ENCODE measurements at places on chromosomes 2 and 18.
A peak's percentile ranks its signal among the peaks of the same experiment; 100 is the strongest.

DNA sequence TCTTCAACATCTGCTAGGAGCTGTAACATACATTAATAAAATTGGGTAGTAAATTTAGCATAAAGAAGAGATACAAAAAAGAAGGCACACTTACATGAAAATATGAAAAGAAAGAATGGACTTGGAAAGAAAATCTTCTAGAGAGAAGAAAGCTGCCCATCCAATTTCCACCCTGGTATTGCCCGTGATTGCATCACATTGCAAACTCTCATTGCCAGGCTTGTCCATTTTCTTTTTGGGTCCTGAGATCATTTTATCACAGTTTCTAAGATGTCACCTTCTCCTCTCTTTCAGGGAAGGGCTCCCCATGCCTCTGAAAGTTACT lies 321.5 kb downstream of the RND3 start:
- DNase-seq, result no peak

DNA sequence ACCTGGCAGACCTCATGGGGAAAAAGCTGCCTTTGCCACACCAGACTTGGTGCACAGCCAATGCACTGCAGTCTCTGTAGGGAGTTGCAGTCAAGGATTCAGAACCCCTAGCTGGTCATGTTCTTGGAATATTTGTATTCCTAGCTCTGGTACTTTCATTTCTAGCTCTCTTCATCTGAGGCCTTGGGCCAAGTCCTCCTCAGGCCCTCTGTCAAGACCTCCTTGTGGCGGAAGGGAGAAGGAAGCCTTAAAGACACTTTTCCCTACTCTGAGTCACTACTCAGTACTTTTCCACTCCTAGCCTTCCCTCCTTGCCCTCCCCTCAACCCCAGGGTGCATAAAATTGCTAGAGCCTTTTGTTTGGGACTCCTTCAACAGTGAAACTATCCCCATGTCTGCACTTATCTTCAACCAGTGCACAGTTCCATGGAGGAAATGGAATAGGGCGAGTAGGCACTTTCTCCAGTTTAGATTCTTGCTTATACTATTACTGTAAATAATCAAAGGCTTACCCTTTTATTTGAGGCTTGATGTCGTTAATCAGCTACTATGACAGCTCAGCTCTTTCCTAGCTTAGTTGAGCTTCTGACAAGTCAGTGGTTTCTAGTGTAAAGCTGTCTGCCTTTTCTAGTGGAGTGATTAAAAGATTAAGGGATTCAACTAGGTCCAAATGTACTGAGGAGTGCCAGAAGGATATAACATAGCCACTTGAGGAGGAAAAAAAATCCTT lies 15.8 kb downstream of the M1AP start:
- no peak for DNase-seq

DNA sequence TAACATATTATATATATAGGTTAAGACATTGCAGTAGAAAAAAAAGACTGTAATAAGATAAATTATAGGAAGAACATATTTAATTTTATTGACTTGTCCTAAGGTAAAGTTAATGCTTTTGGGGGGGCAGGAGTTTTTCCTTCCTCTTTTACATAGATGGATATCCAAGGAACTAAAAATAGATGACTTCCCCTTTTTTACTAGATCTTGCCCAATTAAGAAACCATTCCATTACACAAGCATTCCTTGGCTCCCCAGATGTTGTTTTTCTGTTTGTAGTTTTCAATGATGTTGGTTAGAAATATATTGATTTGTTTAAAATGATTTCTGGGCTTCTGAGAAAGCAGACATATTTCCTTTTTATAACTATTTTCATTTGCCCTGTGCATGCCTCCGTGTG lies 22.4 kb upstream of the PMAIP1 start:
- DNase-seq, result no peak

DNA sequence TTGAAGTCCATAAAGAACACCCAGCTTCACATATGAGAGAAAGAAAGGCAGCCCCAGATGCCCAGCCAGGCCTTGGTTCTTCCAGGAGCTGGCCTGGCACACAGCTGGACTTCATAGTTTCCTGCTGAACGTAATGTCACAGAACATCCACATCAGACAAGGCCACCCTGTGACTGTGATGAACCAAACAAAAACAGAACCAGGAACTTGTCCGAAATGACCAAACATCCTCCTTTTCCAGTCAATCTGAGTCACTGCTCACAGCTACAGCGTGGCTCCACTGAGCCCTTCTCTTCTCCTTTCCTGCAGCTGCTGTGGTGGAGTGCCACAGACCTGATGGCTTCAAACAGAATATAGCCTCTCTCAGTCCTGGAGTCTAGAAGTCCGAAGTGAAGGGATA lies 45.4 kb upstream of the PAPOLG start:
- peak; percentile 30 for DNase-seq

DNA sequence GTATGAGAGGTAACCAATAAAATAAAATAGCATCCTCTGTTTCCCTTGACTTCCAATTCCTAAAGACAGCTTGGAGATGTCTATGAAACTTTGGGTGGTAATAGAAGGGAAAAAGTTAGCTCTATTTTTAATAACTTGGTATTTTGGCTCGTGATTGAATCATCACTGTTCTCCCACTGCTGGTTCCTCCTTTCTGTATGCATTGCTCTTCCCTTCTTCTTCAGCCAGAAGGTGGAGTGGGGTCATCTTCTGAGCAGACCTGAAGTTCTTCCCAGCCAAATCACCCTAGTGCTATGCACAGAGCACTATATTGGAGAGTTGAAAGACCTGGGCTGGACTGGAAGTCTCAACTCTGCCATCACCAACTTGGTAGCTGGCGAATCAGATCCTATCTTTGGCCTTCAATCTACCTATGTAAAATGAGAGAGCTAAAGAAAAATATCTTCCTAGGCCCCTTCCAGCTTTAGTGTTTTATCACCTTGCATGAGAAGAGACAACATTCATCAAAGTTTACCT lies 54.1 kb downstream of the CPO start:
- no peak for DNase-seq

DNA sequence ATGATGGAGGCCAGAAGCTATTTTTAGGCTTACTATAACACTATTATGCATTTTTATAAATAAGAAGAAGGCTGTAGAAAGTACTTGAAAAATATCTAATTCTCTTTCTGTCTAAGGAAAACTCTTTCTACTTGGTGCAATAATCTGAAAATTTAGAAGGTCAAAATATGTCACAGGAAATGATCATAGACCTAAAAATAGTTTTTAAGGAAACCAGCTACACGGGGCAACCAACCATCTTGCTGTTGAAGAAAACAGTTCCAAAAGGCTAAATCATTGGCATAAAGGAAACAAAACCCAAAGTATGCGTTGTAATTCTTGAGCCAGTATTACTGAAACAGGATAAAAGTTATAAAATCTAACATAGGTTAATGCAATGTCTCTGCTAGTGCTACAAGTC lies 40.2 kb downstream of the SOCS6 start:
- DNase-seq, result no peak

DNA sequence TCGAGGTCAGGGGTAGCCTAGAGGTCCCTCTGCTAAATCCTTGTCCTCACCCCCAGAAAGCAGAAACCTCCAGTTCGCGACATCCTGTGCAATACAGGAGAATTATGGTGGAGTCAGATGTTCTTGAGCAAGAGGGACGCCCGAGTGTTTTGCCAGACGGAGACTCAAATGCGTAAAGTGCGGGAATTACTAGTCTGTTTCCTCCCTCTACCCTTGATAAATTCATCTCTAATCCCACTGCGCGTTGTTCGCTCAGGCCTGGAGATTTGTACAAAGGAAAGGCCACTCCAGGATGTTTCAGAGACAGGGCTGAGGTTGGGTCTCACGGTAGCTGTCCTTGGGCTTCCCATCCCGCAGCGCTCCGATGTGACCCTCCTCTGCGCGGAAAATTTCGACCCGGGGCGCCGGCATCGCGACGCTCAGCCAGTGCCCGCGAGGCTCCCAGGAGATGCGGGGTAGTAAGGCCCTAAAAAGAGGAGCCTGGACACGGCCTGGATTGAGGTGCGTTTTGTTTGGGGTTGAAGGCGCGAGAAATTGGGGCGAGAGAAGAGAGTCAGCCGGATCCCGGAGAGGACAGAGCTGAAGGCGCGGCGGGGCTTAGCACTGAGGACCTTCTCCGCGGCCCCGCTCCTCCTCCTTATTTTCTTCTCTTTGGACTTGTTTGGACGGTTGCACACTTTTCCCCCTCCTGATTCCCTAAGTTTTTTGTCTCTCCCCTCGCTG lies 2.6 kb upstream of the NEUROD1 start:
- DNase-seq, result no peak

DNA sequence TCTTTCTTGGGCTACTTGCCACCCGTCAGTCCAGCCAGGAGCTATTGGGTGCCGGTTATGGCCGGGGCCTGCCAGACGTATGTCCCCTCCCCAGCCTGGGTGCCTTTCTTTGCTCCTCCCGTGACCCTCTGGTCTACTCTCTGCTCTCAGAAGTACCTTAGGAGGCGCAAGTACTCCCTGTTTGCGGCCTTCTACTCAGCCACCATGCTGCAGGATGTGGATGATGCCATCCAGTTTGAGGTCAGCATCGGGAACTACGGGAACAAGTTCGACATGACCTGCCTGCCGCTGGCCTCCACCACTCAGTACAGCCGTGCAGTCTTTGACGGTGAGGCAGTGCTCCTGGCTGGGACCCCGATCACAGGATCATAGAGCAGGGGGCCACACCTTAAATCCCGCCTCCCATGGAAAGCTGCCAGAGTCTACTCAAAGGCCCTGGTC lies 99.5 kb downstream of the DYSF start:
- no peak for DNase-seq

DNA sequence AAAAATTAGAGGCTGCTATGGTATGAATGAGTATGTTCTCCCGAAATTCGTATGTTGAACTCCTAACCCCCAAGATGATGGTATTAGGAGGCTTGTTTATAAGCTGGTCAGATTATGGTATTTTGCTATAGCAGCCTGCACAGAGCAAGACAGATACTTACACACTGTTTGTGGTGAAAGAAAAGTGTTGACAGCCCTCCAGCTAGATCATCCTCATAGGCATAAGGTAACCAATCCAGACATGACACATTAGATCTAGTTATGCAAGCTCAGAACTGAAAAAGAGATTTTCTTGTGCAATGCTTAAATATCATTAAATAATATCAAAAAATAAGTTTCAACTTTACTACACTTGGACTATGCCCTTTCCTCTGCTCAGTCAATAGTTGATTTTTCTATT lies 107.1 kb downstream of the ABCA12 start:
- no peak for DNase-seq

DNA sequence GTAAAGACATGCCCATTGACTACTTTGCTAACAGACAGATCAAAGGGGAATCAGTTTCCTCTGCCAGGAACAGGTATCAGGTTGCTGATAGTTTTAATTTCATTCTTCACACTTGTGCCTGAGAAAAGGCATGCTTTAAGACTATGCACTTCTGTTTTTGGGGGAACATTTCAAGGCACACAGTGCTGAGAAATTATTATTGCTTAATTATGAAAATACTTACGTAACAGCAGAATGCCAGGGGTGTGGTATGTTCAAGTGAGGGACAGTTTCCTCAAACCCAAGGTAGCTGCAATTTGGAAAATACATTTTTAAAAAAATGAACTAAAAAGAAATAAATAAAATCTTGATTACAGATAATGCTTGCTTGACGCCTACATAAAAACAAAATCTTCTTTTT lies 1746.1 kb upstream of the PIK3C3 start:
- DNase-seq, result no peak

DNA sequence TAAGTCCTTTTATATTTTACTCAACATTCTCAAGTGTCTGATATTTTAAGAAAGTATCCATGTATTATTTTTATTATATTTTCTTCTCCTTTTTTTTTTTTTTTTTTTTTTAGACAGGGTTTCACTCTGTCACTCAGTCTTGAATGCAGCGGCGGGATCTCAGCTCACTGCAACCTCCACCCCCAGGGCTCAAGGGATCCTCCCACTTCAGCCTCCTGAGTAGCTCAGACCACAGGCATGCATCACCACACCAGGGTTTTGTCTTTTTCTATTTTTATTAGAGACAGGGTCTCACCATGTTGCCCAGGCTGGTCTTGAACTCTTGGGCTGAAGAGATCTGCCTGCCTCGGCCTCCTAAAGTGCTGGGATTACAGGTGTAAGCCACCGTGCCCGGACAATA lies 212.1 kb downstream of the TCF4 start:
- DNase-seq, result no peak

DNA sequence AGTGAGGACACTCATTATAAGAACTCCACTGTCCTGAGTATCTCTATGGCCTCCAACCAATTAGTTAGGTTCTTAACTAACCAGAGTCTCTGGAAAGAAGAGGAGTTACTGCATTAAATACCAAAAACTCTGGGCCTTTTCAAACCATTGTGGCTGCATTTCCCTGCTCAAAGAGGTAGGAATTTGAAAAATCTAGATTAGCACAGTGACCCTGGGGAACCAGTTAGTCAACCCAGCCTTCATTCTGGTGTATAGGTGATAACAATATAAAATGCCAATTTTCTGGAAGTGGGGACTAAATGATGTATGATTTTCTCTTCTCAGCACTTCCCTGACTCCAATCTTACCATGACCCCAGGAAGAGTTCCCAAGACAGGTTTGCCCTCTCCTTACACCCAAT lies 287.8 kb upstream of the SETBP1 start:
- no peak for DNase-seq

- DNase-seq, result no peak
These were observed 91.1 kb upstream of the EPC2 start for GRCh38 chr2:148553332-148553887.

GRCh38 chr2:210536973-210537650 lies 19.3 kb upstream of the CPS1 start:
- DNase-seq, result no peak

DNA sequence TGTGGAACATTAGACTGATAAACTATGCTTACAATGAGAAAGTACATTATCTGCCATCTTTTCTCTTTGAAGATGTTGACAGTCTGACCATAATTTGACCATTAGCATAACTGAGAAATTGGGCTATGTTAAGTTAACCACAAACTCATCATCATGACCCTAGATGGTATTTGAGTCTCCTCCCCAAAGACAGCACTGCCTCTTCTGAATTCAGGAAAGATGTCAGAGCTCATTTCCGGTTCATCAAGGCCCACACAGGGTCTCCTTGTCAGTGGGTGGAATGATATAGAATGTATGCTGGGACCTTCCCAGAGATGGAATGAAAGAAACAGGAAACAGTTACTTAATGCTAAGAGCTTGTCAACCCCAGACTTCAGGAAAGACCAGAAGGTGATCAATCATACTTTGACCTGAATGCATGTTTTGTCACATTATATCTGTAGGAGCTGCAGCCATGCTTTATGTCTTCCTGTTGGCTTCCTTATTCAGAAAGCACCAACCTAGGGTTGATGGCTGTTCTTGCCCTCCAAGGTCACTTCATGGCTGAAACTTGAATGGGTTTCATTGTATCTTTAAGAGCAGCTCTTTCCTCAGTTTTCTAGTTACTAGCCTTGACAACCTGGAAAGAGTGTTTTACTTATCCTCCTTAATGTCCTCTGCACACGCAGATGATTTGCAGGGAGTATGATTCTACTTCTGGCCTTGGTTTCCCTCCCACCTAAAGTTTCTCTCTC lies 99.1 kb upstream of the NEUROD1 start:
- DNase-seq, result no peak

- DNase-seq, result no peak
These were observed 282.2 kb downstream of the EXOC6B start for GRCh38 chr2:72543497-72544216.

Data from posterior cingulate gyrus (tissue), 11 donors.